ENCODE measurements at places on chromosomes 6 and 20.

DNA sequence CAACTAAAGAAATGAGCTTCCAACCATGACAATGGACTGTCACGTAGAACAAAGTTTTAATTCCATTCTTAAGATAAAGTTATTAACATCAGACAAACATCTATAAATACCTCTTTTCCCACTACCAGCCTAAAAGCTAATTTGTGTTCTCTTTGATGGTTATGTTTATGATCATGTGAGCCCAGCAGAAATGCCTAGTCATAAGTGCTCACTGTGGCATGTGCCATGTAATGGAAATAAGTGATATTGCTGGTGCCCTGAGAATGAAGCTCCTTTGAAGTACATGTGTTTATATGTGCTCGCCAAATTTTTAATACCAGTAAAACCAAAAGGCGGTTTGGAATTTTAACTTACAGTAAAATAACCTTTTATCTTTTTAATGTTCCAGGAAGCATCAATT lies 205.8 kb downstream of the ISM1 start:
- no peak for DNase-seq

GRCh38 chr6:32655203-32655710 lies 11.2 kb downstream of the HLA-DQB1 start:
- DNase-seq = no peak

- DNase-seq = no peak
Measured at GRCh38 chr6:113103634-113104361, 753.3 kb upstream of the MARCKS start.

DNA sequence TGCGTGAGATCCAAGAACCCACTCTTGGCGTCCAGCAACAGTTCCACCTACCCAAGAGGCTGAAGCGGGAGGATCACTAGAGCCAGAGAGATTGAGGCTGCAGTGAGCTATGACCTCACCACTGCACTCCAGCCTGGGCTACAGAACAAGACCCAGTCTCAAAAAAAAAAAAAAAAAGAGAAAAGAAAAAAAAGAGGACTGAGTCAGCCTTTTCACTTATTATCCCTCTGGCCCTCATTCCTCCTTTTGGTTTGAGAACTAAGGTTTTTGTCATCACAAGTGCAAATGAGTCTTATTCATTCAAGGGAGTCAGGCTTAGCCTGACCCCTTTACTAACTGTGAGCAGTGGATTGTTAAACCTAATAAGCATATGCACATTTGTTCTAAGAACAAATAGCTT lies 37.9 kb upstream of the JARID2 start:
- DNase-seq = no peak

GRCh38 chr6:44341095-44341890 lies 1.2 kb upstream of the SPATS1 start:
- no peak for DNase-seq

DNA sequence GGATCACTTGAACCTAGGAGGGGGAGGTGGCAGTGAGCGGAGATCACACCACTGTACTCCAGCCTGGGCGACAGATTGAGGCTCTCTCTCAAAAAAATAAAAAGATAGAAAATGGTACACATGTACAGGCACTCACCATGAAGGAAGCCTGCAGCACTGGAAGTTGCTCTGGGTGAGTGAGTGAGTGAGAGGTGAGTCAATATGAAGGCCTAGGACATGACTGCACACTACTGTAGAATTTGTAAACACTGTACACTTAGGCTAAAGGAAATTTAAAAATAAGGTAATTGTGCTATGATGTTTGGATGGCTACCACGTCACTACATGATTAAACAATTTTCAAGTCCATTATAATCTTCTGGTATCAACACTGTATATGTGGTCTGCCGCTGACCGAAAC lies 216.2 kb downstream of the FOXC1 start:
- no peak for DNase-seq

- DNase-seq = no peak
Measured at GRCh38 chr20:40678286-40678875, 10.7 kb downstream of the MAFB start.

DNA sequence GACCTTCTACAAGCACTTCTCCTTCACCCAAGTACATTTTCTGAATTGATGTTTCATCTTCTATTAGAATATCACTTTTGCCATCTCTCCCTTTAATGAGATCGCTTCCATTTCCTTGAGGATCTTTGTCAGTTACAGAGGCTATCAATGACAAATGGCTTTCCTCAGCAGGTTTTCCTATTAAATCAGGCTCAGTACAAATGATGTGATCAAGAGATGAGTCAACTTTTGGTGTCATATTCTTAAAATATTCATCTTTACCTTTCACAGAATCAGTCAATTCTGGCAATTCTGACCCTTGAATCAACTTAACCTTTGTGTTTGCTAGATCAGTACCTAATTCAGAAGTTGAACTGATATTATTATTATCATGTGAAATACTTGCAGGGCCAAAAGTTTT lies 37.3 kb downstream of the DST start:
- DNase-seq = no peak

DNA sequence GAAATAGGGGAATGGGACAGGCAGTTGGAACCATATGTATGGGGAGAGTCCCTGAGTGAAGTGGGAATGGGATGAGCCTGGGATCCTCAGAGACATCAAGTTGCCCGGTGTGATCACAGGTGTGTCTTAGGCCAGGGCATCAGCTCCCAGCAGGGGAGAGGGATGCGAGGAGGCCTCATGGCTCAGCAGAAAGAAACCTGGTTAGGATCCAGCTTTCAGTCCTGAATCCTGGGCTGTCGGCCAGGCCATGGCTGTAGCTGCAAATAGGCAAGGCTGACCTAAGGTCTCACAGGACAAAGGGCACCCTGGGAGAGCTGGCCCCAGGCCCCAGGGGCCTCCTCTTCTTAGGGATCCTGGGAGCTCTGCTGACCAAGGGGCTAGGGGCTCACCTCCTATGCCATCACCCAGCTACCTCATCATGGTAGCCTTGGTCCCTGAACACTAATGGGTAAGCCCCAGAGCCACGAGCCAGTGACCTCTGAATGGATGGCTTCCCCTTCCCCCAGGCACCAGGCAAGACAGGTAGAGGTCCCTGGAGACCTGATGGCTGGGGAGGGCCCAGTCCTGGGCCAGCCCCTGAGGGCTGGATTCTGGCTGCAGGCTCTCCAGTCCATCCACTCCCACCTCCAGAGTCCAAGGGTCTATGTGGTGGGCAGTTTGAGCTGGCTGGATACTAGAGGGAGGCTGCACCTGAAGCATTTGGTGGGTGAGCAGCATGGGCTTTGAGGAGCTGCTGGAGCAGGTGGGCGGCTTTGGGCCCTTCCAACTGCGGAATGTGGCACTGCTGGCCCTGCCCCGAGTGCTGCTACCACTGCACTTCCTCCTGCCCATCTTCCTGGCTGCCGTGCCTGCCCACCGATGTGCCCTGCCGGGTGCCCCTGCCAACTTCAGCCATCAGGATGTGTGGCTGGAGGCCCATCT lies at the start of gene SLC22A7:
SLC22A7 (plus strand) TSS at position 617 of the 921 bp plus-strand sequence; CDS start at position 716, 99 bp downstream.
- DNase-seq = no peak
